ENCODE measurements at places on chromosomes 12 and 14. TPM values are rescaled to one million over a fixed set of nuclear protein-coding genes. Genes with fewer than 3 reads are reported as not detected.

- H3K27me3 ChIP-seq, result no peaks in the 10 kb centered on the region
- H3K4me1 ChIP-seq, result peaks cover 9% of the 10 kb centered on the region
These were observed 22.9 kb upstream of the KTN1 start for GRCh38 chr14:55556929-55557623.

- H3K27ac ChIP-seq, result peak overlapping the region; percentile 80
- H3K27me3 ChIP-seq, result no peaks in the 10 kb centered on the region
- H3K4me1 ChIP-seq, result peaks cover 45% of the 10 kb centered on the region
- H3K4me3 ChIP-seq, result peak overlapping the region; percentile 79
These were observed 5.1 kb upstream of the ZNF839 start for GRCh38 chr14:102314242-102315011.

- H3K27ac ChIP-seq, result no peak overlapping the region
- DNase-seq, result no peak
- no peaks in the 10 kb centered on the region for H3K4me1 ChIP-seq
- no peak overlapping the region for H3K4me3 ChIP-seq
These were observed 80.0 kb downstream of the NTF3 start for GRCh38 chr12:5511644-5512600.

ANKS1B gene
- total RNA-seq, result 2.2 TPM

POTEM gene
- not detected for total RNA-seq

DNA sequence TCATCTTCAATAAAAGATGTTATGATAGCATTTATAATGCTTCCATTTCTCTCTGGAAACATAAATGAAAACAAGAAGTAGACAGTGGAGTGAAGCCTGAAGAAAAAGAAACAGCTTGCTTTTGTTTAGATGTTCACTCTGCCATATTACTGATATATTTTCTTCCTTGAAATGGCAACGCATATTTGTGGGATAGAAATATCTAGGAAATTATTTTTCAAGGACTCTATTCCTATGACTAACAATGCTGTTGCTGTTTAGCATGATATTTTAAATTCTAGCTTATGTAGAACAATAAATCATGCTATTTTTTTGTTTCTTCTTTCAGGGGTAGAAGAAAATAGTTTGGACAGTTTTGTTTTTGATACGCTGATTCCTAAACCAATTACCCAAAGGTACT is 359.0 kb downstream of the NAV3 start:
- H3K27me3 ChIP-seq, result no peaks in the 10 kb centered on the region
- peaks cover 27% of the 10 kb centered on the region for H3K36me3 ChIP-seq
- no peak overlapping the region for H3K27ac ChIP-seq
- no peak overlapping the region for H3K4me3 ChIP-seq

GRCh38 chr14:101980700-101981099 is 16.3 kb downstream of the DYNC1H1 start:
- peak overlapping the region; percentile 87 for H3K27ac ChIP-seq
- peak; percentile 89 for DNase-seq
- peaks cover 73% of the 10 kb centered on the region for H3K36me3 ChIP-seq
- peaks cover 35% of the 10 kb centered on the region for H3K4me1 ChIP-seq

RNU7-1 gene
- not detected for total RNA-seq

- no peak overlapping the region for H3K4me3 ChIP-seq
- H3K36me3 ChIP-seq, result no peaks in the 10 kb centered on the region
- H3K4me1 ChIP-seq, result peaks cover 11% of the 10 kb centered on the region
These were observed 80.1 kb downstream of the CHST11 start for GRCh38 chr12:104536841-104537240.

DNA sequence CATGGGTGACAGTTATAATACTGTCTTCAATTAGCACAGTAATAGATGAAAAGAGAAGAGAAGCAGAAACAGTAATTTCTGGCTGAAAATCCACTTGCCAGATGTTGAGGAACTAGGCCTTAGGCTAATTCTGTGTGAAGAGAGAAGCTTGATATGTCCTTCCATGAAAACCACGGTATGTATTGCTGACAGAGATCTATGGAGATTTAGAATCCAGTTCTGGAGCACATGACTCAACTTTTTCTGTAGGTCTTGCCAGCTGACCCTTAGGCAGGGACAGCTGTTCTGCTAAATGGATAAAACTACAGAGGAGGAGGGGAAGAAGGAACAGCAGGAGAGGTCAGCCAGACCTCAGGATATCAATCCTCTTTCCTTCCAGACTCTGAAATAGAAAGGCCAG is 211.5 kb downstream of the PRKD1 start:
- H3K27ac ChIP-seq, result no peak overlapping the region
- H3K36me3 ChIP-seq, result no peaks in the 10 kb centered on the region

DACT1 gene
- 74.8 TPM for total RNA-seq

NFE2 gene
- total RNA-seq, result 2.7 TPM

C1RL gene
- total RNA-seq, result 67.5 TPM

- no peaks in the 10 kb centered on the region for H3K27me3 ChIP-seq
- H3K4me1 ChIP-seq, result peaks cover 50% of the 10 kb centered on the region
- peak overlapping the region; percentile 77 for H3K4me3 ChIP-seq
These were observed 25.7 kb downstream of the KLRK1 start for GRCh38 chr12:10363914-10364814.

TSHR gene
- not detected for total RNA-seq

GRCh38 chr14:47596860-47597259 is 78.5 kb downstream of the MDGA2 start:
- no peaks in the 10 kb centered on the region for H3K27me3 ChIP-seq
- no peak overlapping the region for H3K27ac ChIP-seq
- H3K36me3 ChIP-seq, result no peaks in the 10 kb centered on the region
- no peak overlapping the region for H3K4me3 ChIP-seq

GRCh38 chr14:92695562-92695961 is 52.9 kb downstream of the LGMN start:
- no peak overlapping the region for H3K4me3 ChIP-seq
- H3K4me1 ChIP-seq, result peaks cover 11% of the 10 kb centered on the region
- peaks cover 6% of the 10 kb centered on the region for H3K27me3 ChIP-seq
- H3K36me3 ChIP-seq, result no peaks in the 10 kb centered on the region
- DNase-seq, result no peak
- no peak overlapping the region for H3K27ac ChIP-seq

All from osteoblast (primary cell).